HepG2 (cell line): ENCODE measurements at places on chromosomes 16 and 17. TPM values are rescaled to one million over a fixed set of nuclear protein-coding genes. Genes with fewer than 3 reads are reported as not detected.

The SLC35G6 gene
- 0.04 TPM in 1 of 2 replicates, not detected in the other for polyA plus RNA-seq

GRCh38 chr17:1598399-1599095, 30.1 kb downstream of the SLC43A2 start:
- DNase-seq = no peak

The CACNG5 gene
- not detected in 2 replicates for polyA plus RNA-seq

The GUCY2D gene
- not detected in 2 replicates for polyA plus RNA-seq

GRCh38 chr16:89114159-89114981, 20.7 kb downstream of the ACSF3 start:
- DNase-seq = no peak

DNA sequence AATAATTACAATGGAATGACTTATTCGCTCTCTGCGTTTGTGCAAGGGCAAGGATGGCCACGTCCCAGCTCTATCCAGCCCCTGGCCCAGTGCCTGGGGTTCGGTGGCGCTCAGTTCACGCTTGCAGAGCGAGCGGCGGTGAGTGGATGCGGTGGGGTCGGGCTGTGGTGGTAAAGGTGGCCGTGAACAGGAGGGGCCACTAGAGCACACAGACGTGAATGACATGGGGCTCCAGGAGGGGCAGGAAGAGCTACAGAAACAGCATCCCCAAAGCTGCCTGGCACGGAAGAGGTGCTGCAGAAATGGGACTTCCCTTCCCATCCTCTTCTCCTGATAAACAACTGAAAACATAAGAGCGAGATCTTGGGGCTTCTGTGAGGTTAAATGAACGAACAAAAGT, 28.4 kb downstream of the IRF8 start:
- DNase-seq = no peak

- peak; percentile 97 for DNase-seq
Measured at GRCh38 chr16:29805232-29806098, 864 bp upstream of the MAZ start.

DNA sequence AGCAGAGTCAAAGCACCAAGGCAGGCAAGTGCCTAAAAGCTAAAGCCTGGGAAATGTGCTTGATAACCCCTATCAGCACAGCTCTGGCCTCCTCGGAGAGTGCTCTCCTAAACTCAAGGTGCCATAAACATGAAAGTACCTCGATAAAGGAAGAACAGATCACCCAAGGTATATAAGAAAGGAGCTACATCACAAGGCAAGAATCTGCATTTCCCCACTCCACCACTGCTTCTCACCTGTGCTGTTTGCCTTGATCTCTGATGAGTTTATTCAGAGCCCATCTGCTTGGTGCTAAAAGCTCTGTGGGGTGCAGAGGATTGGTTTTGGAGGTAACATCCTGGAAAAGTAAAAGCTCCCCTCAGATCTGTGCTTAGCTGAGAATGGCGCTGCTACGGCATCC, 449.5 kb upstream of the CDH5 start:
- DNase-seq = no peak

GRCh38 chr17:17076066-17076465, 33.8 kb downstream of the MPRIP start:
- DNase-seq = no peak

The MYH8 gene
- not detected in 2 replicates for polyA plus RNA-seq

DNA sequence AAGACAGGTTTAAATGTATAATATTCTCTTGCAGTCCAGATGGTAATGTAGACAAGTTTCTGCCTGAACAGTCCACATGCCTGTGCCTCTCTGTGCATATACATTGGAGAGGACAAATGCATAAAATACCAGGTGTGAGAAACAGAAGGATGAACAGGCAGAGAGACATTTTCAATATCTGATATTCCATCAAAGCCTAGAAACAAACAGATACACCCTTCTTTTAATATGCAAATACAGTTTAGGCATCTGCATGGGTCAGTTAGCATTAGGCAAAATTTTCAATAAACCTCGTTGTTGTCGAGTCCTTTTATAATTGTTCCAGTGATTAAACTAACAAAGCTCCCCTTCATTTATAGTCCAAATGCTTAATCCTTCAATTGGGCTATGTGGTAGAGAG, 897 bp downstream of the OMG start:
- no peak for DNase-seq

The AOC2 gene
- polyA plus RNA-seq = 3.3 and 5.1 TPM in 2 replicates

The PIPOX gene
- polyA plus RNA-seq = 154 and 170 TPM in 2 replicates

DNA sequence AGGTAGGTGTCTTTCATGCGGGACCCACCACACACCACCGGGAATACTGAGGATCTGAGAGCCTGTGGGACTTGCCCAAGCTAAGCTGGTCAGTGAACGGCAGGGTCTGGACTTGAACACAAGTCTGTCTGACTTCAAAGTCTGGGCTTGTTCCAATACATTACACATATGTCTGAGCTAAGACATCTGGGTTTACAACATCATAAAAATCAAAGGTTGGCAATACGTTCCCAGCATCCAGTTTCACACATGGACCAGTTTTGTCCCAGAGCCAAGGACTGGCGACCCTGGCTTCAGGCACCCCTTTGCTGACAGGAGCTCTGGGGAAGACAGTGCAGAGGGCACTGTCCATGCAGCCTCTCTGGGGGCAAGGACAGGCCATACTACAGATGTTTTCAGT, 27.9 kb upstream of the AXIN2 start:
- no peak for DNase-seq

DNA sequence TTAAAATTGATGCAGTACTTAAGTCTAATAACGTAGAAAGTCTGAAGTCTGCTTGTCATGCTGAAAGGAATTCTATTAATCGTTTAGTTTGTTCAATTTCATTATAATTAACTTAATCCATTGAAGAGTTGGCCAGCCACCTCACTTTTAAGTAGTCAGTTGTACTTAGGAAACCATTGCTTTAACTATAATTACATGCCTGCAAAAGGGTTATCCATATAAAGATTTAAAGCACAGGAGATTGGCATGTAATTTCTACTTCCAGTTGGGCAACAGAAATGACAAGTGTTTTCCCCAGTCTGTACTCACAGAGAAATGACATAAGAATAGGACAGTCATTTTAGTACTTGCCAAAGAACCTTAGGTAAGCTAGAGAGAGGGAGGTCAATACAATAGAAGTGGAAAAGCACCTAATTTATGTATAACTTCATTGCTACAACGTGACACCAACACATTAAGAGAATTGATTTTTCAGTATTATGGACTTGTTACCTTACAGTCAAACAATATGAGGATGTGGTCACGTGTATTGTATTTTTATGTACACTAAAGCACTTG, 3.7 kb upstream of the USP32 start:
- no peak for DNase-seq

- no peak for DNase-seq
Measured at GRCh38 chr16:28495098-28495793, 803 bp downstream of the APOBR start.

DNA sequence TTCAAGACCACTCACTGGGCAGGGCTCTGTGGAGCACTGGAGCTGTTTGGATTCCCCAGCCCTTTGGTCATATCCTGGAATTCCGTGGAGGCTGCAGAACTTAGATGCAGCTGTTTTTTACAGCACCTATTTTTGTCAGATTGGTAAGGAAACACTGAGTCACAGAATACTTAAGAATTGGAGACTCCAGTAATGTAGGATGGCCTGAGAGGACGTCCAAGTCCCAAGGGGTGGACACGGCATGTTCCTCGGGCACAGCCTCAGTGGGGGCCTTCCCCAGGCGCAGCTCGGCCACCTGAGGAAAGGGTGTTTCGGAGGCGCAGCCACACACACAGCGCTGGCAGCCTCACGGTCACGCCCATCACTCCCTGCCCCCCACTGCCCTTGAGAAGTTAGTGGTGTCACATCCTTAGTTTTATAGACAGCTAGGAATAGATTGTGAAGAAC, 14.8 kb downstream of the PLD6 start:
- no peak for DNase-seq

- DNase-seq = no peak
Measured at GRCh38 chr16:466651-467050, 41.2 kb downstream of the RAB11FIP3 start.

GRCh38 chr16:73432850-73433730, 385.2 kb upstream of the ZFHX3 start:
- DNase-seq = no peak

DNA sequence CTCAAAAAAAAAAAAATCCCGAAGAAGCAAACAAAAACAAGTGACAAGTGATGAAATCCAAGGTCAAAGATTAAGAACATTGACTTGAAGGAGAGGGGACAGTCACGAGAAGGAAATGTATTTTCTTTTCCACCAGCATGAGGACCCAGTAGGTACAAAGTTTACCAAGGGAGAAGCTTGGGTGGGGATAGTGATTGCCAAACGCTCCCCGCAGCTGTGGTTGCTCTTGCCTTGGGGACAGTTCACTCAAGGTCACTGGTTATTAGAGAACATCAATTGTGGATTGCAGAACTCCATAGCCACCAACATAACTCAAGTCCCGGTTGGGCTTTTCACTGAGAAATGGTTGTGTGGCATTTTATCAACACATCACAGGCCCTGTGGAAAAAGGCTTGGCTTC, 27.0 kb downstream of the RSL1D1 start:
- DNase-seq = peak; percentile 95

The TNFSF13 gene
- polyA plus RNA-seq = 3.3 TPM in 2 replicates
